Mesendoderm (in vitro differentiated cells): ENCODE measurements at places on chromosomes 5 and 9.

DNA sequence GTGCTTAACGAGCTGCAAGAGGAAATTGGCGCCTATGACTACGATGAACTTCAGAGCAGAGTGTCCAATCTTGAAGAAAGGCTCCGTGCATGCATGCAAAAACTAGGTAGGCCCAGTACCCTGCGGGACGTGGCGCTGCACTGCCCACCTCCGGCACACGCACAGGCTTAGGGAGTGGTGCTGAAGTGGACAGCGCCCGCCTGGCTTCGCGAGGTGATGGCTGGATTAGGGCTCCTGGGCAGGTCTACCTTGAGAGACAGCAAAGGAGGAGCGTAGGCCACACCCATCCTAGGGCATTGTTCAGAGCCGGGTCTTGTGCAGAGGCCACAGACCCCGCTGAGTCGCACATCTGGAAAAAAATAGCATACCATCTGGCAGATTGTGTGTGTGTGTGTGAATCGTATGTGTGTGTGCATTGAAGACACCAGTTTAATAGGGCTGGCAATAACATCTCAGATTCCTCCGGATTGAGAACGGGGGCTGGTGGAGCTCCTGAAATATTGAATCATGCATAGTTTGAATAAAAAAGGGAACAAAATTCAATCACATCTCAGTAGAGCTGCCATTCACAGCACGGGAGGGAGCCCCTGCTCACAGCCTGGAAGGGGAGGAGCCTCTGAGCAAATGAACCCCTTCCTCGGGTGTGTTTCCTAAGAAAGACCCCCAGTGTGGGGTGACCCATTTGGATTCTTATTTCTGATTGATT, 11.1 kb downstream of the OLFM1 start:
- H3K4me1 ChIP-seq, result peaks cover 2% of the 10 kb centered on the region
- peak; percentile 79 for DNase-seq
- no peak overlapping the region for H3K4me3 ChIP-seq
- no peaks in the 10 kb centered on the region for H3K27me3 ChIP-seq
- no peak overlapping the region for H3K27ac ChIP-seq

- H3K36me3 ChIP-seq, result no peaks in the 10 kb centered on the region
- H3K27me3 ChIP-seq, result no peaks in the 10 kb centered on the region
- H3K27ac ChIP-seq, result no peak overlapping the region
- DNase-seq, result peak; percentile 66
These were observed 232.5 kb downstream of the ARHGAP26 start for GRCh38 chr5:143002459-143003327.

DNA sequence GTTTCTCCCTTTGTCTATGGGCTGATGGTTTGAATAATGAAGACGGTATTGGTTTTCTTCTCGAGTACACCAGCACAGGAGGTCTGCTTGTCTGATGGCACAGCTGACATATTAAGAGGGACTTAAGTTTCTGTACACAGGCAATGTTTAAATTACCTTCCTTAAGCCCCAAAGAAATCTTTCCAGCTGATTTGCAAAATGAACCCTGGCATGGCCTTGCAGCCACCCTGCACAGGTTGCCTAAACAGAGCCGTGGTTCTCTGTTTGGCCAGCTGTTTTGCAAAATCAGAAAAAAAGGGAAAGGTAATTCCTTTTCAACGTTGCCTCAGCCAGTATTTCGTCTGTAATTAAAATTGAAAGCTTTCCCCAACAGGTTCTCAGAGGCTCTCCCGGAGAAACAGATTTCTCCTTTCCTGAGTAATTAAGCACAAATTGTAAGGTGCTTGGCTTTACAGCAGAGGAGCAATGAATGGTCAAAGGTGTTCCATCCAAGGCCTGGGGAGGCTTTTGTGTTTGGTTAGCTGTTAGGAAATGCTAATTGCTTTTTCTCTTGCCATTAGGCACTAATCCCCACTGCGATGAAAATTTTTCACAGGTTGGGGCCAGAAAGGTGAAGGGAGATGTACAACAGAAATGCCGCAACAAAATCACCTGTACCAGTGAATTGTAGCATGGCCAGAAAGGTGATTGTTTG, 138.9 kb downstream of the RASEF start:
- DNase-seq, result no peak
- no peaks in the 10 kb centered on the region for H3K27me3 ChIP-seq
- H3K4me1 ChIP-seq, result peaks cover 9% of the 10 kb centered on the region
- no peak overlapping the region for H3K27ac ChIP-seq
- no peaks in the 10 kb centered on the region for H3K36me3 ChIP-seq

- no peaks in the 10 kb centered on the region for H3K4me1 ChIP-seq
- no peaks in the 10 kb centered on the region for H3K36me3 ChIP-seq
- DNase-seq, result peak; percentile 46
- no peak overlapping the region for H3K4me3 ChIP-seq
These were observed 145.6 kb downstream of the FSTL4 start for GRCh38 chr5:133466556-133467334.

- no peak overlapping the region for H3K27ac ChIP-seq
- no peaks in the 10 kb centered on the region for H3K36me3 ChIP-seq
- DNase-seq, result no peak
- no peaks in the 10 kb centered on the region for H3K4me1 ChIP-seq
These were observed 1.3 kb downstream of the SPINK4 start for GRCh38 chr9:33241298-33241697.

- peaks cover 7% of the 10 kb centered on the region for H3K4me1 ChIP-seq
- no peaks in the 10 kb centered on the region for H3K36me3 ChIP-seq
- H3K4me3 ChIP-seq, result no peak overlapping the region
- H3K27me3 ChIP-seq, result no peaks in the 10 kb centered on the region
- H3K27ac ChIP-seq, result no peak overlapping the region
- no peak for DNase-seq
These were observed 10.4 kb downstream of the NFIB start for GRCh38 chr9:14303521-14303920.

- DNase-seq, result no peak
- no peaks in the 10 kb centered on the region for H3K27me3 ChIP-seq
- no peaks in the 10 kb centered on the region for H3K36me3 ChIP-seq
- H3K27ac ChIP-seq, result no peak overlapping the region
These were observed 37.4 kb downstream of the CSNK1G3 start for GRCh38 chr5:123549256-123549904.
